ENCODE measurements at places on chromosomes 2 and 18.

DNA sequence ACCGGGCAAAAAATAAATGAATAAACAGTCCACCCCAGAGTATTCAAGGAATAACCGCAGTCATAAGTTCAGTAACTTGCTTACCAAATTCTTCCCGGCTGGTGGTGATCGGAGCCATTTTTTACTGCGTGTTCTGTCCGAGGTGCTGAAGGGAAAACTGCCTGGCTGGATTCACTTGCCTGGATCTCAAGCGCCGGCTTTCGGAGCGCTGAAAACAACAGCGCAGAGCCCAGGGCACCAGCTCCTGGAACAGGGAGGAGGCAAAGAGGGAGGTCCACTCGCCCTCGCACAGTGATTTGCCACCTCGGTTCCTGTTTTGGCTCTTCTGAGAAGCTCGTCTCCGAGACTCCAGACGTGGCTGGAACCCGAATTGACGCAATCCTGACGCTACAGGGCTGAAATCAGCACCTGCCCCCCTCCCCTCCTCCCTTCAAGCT, at the start of gene SYT4:
SYT4 (minus strand) TSS at position 327 of the 437 bp plus-strand sequence; CDS start at position 118, 209 bp downstream.
- DNase-seq: peak; percentile 63

GRCh38 chr18:24006712-24007313, 7.7 kb upstream of the TTC39C start:
- DNase-seq: peak; percentile 31

GRCh38 chr2:157784169-157784822, 91.8 kb downstream of the ACVR1 start:
- peak; percentile 78 for DNase-seq

- DNase-seq: no peak
Measured at GRCh38 chr2:190881084-190881597, 520 bp downstream of the GLS start.

GRCh38 chr2:222912776-222913175, 51.9 kb downstream of the ACSL3 start:
- no peak for DNase-seq

- no peak for DNase-seq
Measured at GRCh38 chr2:69387770-69388481, 899 bp upstream of the GFPT1 start.

GRCh38 chr2:85852152-85852840, 36.5 kb downstream of the ST3GAL5 start:
- DNase-seq: no peak

- no peak for DNase-seq
Measured at GRCh38 chr18:36545821-36546427, 248.4 kb downstream of the FHOD3 start.

DNA sequence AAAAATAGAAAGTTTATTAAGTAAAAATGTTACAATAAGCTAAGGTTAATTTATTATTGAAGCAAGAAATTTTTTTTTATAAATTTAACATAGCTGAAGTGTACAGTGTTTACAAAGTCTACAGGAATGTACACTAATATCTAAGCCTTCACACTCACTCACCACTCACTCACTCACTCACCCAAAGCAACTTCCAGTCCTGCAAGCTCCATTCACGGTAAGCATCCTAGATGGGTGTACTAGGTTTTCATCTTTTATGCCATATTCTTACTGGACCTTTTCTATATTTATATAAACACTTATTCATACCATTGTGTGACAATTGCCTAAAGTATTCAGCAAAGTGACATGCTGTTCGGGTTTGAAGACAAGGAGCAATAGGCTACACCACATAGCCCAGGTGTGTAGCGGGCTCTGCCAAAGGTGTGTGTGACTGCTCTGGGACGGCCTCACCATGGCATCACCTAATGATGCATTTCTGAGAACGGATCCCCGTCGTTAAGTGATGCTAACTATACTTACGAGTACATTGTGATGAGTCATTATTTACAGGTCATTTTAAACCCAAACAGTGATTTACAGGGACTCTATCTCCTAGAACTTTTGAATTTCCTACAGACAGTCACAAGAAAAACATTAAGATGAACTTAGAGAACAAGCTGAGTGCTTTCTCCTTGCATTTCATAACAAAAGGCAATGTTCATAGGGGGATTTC, 76.3 kb upstream of the ID2 start:
- DNase-seq: peak; percentile 72

DNA sequence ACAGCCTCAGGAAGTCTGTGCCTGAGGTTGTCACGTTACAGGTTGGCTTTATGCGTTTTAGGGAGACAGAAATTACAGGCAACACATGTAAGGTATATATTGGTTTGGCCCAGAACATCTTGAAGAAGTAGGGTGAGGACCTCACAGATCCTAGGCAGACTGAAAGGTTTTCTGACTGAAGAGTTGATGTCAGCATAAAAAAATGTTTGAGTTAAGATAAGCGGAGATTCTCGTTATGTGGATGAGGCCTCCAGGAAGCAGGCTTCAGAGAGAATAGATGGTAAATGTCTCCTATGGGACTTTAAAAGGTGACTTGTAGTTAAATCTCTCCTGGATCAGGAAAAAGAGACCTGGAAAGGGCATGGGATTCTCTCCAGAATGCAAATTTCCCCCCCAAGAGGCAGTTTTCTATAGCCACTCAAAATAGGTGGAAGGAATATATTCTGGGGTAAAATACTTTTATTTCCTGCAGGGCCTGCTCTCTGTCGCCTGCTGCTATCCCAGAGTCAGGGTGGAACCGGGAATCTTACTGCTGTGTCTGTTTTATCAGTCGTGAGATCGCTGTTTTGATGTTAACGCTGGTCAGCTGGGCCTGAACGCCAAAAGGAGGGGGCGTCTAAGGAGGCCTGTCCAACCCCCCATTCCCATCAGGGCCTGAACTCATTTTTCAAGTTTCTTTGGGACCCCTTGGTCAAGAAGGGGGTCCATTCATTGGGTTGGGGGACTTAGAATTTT, 171.1 kb downstream of the HDAC4 start:
- DNase-seq: no peak

- DNase-seq: peak; percentile 73
Measured at GRCh38 chr18:23341383-23341782, 111.7 kb upstream of the RIOK3 start.

DNA sequence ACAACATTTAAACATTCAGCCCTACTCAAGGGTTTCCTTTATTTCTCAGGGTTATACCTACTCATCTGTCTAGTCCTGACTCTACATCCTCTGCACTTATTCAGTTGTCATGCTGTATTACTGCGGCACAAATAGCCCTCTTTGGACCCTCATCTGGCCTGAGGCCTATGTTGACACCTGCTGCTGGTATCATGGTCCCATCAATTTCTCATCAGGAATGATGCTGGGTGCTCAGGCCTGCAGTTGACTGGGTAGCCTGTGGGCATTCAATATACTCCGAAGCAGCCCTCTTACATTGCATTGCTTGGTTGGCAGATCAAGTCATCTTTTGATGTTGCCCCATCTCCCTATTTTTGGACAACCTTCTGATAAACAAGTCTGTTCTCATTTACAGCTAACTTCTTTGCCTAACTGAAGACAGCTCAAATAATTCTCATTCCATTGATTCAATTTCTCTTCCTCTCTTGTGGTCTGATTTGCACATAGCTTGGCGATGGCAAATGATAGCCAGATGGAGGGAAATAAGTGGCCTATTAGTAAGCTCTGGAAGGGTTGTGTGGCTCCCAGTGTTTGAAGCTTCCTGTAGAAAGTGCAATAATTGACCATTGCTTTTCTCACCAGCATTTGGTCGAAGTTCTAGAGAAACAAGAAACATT, 19.1 kb upstream of the MC4R start:
- DNase-seq: peak; percentile 74

- DNase-seq: no peak
Measured at GRCh38 chr2:136022396-136023146, 37.1 kb upstream of the DARS1 start.

- no peak for DNase-seq
Measured at GRCh38 chr2:145075454-145076062, 555.6 kb upstream of the ZEB2 start.

- DNase-seq: no peak
Measured at GRCh38 chr18:28040211-28040610, 136.7 kb downstream of the CDH2 start.

DNA sequence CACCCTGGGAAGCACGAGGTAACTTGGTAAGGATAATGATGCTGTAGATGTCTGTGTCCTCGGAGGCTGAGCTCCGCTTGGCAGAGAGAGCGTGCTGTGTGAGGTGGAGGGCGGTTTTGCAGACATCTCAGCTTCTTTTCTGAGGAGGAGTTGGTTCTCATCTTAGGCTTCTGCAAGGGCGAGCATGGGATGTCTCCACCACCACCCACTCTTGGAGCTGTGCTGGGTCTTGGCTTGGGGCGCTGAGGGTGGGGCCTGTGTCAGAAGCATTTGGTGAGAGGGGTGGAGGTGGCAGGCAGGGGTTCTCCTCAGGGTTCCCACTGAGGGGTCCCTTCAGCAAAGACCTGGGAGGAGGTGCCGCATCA, 9.2 kb downstream of the OXER1 start:
- peak; percentile 36 for DNase-seq

DNA sequence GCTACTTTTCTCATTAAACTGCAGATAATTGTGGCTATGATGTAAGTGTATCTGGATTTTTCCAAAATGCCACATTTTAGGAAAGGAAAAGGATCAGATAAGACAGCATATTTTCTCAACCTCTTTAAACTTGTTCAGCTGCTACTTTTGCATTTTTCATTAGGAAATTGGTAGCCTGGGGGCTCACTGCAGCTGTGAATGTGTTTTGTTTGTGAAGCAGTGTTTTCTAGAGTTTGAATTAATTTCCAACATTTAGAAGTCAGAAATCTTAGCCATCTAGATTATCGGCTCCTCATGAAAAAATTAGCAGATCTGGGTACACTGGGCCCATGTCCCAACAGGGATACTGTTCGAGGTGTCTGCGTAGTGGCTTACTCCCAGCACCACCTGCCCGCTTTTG, 56.3 kb upstream of the ZDBF2 start:
- no peak for DNase-seq

DNA sequence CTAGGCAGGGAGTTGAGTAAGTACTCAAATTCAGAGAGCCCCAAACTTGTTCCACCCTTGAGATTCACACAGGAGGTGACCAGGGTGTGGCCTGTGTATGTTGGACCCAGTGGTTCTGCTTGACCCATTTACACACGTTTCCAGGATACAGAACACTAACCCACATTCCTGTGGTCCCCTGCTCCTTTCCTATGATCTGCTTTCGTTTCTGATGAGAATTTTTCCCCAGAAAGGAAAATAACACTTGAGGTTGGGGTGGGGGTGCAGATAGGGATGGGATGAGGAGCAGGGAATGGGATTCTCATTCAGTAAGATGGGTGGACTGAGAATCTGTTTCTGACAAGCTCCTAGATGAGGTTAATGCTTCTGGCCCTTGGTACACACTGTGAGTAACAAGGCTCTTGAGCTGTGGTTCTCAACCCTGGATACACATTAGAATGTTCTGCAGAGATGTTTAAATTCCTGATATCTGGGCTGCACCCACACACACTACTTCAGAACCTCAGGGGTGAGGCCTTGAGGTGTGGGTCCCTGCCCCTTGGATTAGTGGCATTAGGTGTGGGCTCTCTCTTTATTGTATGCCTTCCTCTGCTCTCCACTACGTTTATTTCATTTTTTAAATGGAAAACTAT, 58.4 kb downstream of the TPGS2 start:
- DNase-seq: peak; percentile 20

GRCh38 chr2:124001696-124002430, 23.2 kb upstream of the CNTNAP5 start:
- DNase-seq: no peak

DNA sequence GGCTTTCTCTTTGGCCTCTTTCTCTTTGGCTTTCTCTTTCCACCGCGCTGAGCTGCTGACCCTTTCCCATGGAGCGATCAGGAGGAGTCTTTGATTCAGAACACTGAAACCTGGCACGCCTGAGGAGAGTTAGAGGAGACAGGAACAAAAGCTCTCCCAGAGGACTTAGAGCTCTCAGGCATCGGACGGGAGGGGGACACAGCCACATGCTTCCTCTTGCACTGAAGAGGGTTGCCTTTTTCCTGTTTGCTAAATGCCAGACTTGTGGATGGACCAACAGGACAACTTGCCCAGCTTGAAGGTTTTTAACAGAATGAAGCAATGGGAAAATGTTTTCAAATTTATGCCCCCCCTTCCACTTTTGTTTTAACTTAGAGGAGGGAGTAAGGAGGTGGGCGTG, 3.6 kb upstream of the PTPN18 start:
- DNase-seq: no peak

- DNase-seq: peak; percentile 50
Measured at GRCh38 chr2:73268830-73269685, 15.2 kb downstream of the FBXO41 start.

DNA sequence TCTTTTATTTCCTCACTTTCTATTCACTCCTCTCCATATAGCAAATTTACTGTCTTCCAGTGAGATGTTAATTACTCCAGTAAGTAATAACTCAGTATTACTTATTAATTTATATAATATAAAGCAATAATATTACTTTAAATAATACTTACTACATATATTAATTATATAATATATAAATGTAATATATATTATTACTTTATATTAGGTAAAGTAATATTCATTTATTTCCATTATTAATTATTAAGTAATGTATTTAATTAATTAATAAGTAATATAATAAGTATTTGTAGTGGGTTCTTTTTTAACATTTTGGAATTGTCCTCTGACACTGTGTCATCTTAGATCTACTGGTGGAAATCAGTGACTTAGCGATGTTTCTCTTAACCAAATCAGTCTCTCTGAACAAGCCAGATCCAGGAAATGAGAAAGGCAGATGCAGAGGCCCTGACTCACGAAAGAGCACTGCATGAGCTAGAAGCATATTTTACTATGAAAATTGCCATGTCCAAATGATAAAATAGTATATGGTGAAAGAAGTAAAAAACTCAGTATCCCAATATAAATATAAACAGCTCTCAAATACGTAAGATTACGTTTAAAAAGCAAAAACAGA, 115.9 kb downstream of the DSEL start:
- DNase-seq: peak; percentile 44

DNA sequence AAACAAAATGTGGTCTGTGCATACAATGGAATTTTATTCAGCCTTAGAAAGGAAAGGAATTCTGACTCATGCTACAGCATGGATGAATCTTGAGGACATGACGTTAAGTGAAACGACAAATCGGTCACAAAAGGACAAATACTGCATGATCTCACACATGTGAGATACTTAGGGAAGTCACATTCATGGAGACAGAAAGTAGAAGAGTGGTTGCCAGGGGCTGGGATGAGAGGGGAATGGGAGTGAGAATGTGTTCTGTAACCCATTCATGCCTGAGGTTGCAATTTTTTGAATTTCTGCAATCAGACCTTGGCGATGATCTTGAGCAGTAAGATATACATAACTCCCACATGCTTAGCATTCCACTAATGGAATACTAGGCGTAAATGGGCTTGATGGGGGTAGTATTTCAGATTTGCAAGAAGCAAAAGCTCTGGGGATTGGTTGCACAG, 22.0 kb downstream of the FHL2 start:
- DNase-seq: peak; percentile 77

- no peak for DNase-seq
Measured at GRCh38 chr2:165573534-165574461, 104.3 kb downstream of the CSRNP3 start.

All from GM23248 (cell line).